ENCODE measurements at places on chromosomes 12 and 14. TPM values are rescaled to one million over a fixed set of nuclear protein-coding genes. Genes with fewer than 3 reads are reported as not detected.

AP4S1 gene
- 17.6 TPM for polyA plus RNA-seq

DNA sequence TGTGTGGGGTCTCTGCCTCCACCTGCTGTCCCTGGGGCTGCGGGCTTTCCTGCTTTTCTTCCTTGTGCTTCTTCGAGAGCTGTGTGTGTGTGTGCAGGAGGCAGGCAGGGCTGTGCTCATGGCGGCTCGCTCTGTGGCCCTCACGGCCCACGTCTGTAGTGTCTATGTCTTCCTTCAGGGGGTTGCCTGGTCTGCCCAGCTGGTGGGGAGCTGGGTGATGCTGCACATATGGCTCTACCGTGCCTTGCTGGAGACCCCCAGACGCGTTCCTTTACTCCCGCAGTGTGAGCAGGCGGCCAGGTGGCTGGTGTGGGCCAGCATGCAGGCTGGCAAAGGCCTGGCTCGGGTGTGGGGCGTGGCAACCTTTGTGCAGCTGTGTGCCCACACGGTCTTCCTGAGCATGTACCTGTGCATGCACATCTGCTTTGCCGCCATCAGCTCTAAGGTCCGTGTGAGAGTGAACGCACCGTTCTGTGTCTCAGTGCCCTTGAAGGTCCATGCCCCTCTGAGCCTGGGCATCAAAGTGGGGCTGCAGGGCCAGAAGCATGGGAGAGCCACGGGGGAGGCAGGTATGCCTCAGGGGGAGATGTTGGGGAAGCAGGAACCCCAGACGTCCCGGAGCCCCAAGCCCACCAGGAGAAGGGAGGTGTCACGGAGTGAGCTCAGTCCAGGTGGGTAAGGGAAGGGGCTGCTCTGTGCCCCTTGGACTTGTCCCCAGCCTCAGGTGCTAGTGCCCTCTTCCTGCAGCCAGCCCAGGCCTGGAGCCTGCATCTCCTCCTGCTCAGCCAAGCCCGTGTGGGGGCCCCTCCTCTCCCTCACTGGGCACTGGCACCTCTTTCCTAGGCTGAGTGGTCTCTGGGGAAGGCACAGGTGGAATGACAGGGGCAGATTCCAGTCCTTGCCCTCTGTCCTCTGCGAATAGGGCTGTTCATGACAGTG is 26.4 kb downstream of the CLSTN3 start:
- DNase-seq: no peak

WIF1 gene
- polyA plus RNA-seq: 2.5 TPM

DNA sequence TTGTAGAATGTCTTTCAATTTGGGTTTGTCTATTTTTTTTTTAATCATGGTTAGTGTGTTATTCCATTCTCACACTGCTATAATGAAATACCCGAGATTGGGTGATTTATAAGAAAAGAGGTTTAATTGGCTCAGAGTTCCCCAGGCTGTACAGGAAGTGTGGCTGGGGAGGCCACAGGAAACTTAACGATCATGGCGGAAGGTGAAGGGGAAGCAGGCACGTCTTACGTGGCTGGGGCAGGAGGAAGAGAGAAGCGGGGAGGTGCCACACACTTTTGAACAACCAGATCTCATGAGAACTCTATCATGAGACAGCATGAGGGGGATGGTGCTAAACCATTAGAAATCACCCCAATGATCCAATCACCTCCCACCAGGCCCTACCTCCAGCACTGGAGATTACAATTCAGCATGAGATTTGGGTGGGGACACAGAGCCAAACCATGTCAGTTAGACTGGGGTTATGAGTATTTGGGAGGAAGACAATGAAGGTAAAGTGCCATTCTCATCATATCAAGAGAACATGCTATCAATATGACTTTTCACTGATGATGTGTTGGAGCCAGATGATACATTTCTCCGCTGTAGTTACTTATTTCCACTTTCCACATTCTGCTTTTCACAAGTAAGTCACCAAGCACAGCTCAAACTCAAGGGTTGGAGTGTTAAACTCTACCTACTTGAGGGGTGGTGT is 45.8 kb downstream of the AP5M1 start:
- no peak for DNase-seq

GRCh38 chr14:91348845-91349465 is 68.7 kb downstream of the CCDC88C start:
- no peak for DNase-seq

GLIPR1L1 gene
- polyA plus RNA-seq: 0.55 TPM

AKAP6 gene
- 3.0 TPM for polyA plus RNA-seq

DNA sequence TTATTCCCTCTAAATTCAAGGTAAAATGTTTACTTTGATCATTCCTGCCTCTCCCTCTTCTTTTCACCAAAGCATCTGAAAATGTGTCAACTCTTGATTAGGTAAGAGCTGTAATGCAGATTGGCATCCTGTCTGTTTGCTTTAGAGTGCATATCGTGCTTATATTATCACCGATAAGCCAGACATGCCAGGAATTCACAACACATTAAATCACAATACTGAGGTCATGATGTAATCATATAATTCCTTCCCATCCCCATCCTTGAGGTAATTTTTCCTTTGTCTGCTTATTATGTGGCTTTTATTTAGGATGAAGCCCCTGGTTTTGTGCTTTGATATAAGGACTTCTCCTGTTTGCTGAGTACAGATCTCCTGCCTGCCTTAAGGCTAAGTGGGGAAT is 10.2 kb downstream of the DDX47 start:
- no peak for DNase-seq

GRCh38 chr12:126776026-126776655 is 1490.8 kb upstream of the TMEM132C start:
- DNase-seq: no peak

RAP1B gene
- 183 TPM for polyA plus RNA-seq

- DNase-seq: no peak
These were observed 4.1 kb downstream of the IFI27 start for GRCh38 chr14:94114589-94115057.

DNA sequence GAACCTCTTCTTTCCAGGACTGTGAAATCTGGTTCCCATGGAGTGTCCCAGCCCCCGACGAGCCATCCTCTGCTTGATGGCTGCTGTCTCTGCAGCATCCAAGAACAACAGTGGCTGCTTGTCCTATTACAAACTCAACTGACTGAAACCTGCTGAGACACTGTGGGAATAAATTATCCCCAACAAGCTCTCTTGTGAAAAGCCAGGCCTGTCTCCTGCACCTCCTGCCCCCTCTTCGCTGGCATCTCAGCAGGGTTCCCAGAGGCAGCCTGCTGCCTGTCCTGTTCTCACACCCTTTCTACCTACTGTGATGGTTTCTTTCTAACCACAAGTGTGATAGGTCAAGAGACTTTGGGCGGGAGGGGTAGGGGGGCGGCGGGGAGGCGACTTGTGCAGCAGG is 180.2 kb downstream of the TSPAN9 start:
- DNase-seq: no peak

GRCh38 chr14:35286003-35286600 is 6.1 kb upstream of the PSMA6 start:
- no peak for DNase-seq

DNA sequence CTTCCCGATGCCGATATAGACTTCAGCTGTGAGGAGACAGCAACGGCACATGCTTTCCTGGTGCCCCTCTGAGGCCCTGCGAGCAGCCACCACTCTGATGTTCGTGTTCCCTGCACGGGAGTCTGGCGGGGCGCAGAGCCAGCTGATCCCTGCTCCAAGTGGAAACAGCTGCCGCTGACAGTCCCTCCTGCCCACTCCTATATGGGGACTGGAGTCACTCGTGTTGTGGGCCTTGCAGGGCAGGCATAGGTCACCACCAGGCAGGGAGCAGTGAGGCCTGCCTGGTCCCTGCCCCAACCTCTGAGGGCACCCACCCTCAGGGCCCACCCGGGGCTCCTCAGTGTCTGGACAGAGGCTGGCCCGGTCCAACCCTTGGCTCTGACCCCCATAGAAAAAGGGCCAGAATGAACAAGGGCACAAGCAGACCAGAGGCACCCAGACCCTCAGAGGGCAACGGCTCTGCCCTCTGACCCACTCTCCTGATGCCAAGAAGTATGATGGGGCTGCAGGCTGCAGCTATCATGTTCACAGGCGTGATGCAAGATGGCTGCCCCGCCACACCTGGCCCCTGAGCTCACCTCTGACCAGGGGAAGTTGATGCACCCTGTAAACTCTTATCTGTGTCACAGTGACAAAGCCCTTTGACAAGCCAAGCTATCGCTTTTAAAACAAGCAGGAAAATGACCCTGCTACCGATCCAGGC is 181.6 kb downstream of the CALM1 start:
- DNase-seq: no peak

DNA sequence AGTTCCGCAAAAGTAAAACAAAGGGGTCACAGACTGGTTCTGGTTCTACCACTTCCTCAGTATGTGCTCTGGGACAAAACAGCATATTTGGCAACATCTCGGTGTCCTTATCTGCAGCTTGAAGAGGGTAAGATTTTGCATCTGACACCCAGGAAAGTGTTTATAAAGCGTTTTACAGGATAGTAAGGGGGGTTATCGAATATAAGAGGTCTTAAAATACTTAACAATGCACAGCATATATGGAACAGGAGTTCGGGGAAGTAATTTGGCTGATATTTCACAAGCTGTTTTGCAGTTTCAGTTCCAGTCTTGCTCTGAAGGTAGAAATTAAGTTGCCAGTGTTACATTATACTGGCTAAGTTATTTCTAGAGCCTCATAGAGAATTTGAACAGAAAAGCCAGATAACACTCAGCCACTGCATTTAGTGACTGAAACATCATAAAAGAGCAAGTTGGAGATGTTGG is 904 bp upstream of the MAP4K5 start:
- DNase-seq: no peak

DNA sequence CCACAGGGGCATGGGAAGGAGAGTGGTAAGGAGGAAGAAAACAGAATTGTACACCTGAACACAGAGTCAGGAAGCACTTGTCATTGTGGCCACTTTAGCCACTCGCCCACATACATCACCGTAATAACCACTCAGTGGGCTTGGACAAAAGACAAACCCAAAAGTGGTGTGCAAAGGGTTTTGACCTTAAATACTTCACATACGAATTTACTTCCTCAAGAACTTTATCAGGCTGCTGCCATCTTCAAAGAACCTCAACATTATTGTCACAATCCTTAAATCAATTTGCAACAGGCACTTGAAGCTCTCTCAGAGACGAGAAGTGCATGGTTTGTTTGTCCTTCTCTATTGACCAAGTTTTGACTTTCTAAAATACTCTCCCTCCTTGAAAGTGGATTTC is 187.3 kb upstream of the EGLN3 start:
- DNase-seq: no peak

- DNase-seq: no peak
These were observed 1.5 kb downstream of the L3HYPDH start for GRCh38 chr14:59482541-59483331.

STXBP6 gene
- polyA plus RNA-seq: 9.0 TPM

DNA sequence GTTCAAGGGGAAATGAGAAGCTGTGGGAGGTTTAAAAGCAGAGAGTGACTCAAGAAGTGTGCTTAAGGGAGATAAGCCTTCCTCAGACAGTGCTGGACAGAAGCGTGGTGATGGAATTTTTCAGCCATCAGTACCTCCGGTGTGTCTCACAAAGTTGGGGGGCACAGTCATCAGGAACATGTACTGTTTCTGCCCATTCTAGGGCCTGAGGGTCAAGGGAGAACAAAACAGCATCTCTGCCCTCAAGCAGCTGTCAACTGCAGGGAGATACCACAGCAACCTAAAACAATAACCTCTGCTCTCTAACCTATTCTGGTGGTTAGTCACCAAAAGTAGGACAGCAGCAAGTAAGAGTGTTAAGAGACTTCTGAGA is 2.0 kb upstream of the STON2 start:
- DNase-seq: no peak

GRCh38 chr14:74867673-74868072 is 8.3 kb downstream of the PROX2 start:
- no peak for DNase-seq

KLRC2 gene
- 0.35 TPM for polyA plus RNA-seq

- DNase-seq: no peak
These were observed 2.6 kb downstream of the LYZ start for GRCh38 chr12:69350777-69351176.

- no peak for DNase-seq
These were observed 11.8 kb downstream of the RNFT2 start for GRCh38 chr12:116749884-116750283.

- DNase-seq: no peak
These were observed 1272.5 kb upstream of the SEL1L start for GRCh38 chr14:82805892-82806825.

DNA sequence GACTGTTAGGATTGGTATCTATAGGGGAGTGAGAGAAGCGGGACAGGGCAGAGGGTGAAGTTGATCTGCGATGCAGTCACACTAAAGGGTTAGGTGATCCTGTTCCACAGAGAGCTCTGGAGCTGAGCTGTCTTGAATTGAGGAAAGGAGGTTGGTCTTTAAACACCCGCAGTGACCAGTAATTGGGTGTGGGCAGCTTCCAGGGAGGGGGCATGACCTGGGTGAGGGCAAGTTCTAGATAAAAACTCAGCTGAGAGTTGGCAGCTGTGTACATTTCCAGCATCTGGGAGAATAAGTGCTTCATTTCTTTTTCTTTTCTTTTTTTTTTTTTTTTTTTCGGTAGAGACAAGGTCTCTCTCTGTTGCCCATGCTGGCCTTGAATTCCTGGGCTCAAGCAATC is 35.1 kb downstream of the RDH12 start:
- DNase-seq: no peak

- DNase-seq: no peak
These were observed 67.1 kb downstream of the CRACR2A start for GRCh38 chr12:3685830-3686229.

DNA sequence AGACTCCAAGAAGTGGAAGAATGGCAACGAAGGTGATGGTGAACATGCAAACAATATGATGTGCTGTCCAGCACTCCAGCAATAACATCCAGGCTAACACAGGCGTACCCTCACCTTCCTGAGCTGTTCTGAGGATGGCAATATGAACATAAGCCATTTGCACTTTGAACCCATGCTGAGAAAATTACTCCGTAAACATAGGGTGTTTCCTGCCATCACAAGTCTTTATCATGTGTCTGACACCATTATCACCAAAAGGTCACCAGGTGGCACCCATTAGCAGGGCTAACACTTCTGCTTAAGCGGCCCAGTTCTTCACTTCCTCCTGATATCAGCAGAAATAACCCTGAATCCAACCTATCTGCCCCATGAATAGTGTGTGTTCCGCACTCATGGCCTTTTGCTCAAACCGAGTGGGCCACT is 482.8 kb downstream of the MED13L start:
- DNase-seq: no peak

GRCh38 chr14:95545515-95546168 is 10.8 kb downstream of the GLRX5 start:
- DNase-seq: no peak

DNA sequence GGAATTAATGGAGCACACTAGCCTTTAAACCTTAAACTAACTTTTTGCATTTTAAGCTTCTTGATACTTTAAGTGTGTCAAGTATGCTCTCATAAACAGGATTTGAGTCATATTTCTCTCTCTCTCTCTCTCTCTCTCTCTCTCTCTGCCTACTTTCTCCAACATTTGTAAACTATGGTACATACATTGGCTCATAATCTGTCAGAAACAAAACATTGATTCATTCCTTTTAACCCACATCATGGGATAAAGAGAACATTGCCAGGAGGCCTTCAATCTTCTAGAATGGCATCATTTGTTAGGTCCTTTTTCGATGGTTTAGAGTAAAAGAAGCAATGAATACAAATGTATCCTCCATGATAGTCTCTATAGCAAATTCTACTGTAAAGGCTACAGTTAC is 81.6 kb upstream of the RERGL start:
- no peak for DNase-seq

KRT85 gene
- not detected for polyA plus RNA-seq
